Pulmonary artery endothelial cell (primary cell): ENCODE measurements at places on chromosomes 2 and 18.

GRCh38 chr2:236980961-236981360 lies 104.7 kb upstream of the COPS8 start:
- no peak for DNase-seq

DNA sequence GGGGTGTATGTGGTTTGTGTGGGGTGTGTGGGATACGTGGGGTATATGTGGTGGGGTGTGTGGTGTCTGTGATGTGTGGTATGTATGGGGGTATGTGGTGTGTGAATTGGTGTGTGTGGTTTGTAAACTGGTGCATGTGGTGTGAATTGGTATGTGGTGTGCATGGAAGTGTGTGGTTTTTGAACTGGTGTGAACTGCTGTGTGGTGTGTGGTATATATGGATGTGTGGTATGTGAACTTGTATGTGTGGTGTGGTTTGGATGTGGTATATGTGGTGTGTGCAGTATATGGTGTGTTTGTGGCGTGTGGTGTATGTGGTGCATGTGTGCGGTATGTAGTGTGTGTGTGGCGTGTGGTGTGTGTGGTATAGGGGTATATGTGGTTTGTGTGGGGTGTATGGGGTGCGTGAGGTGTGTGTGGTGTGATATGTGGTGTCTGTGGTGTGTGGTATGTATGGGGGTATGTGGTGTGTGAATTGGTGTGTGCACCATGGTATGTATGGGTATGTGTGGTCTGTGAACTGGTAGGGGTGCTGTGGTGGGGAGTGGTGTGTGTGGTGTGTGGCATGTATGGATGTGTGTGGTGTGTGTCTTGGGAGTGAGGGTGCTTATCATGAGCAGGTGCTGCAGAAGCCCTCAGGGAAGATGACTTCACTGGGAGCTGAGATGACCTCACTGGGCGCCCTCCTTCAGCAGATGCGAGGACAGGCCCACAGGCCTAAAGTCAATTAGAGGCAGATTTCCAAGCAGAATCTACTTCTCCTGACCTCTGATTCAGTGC lies 209.6 kb upstream of the TNP1 start:
- DNase-seq: no peak

DNA sequence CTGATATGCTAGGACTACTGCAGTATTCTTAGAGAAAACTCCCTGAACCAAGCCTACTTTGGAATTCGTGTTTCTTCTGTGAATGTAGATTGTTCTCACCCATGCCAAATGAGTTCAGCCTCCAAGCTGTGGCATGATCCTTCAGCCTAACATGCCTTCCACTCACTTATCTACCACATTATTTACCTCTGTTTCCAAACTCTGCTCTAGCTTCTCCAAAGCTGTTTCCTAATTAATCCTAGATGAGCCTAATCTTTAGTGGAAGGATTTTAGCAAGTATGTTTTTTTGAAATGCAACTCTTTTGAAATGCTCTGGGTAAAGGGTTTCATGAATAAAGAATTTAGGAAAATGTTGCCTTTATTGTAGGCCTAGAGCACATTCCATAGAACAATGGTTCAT lies 152.9 kb upstream of the MMADHC start:
- no peak for DNase-seq

- no peak for DNase-seq
These were observed 750.0 kb upstream of the ID2 start for GRCh38 chr2:7931808-7932207.

DNA sequence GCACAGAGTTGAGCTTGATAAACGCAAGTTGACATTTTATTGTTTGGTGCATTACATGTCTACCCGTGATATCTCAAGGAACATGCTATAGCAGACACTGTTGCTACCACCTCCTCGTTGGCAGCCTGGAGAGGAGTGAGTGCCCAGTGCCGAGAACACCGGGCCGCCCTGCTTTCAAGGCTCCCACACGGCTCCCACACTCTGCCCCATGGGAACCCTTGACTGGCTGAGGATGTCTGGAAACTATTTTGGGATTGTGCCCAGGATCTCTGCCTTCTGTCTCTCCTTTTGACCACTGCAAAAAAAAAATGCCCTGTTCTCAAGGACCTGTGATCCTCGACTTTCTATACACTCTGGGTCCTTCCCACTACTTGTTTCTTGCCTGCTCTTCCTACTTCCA lies 21.1 kb downstream of the TET3 start:
- no peak for DNase-seq

- no peak for DNase-seq
These were observed 36.8 kb upstream of the GPD2 start for GRCh38 chr2:156399224-156399949.

DNA sequence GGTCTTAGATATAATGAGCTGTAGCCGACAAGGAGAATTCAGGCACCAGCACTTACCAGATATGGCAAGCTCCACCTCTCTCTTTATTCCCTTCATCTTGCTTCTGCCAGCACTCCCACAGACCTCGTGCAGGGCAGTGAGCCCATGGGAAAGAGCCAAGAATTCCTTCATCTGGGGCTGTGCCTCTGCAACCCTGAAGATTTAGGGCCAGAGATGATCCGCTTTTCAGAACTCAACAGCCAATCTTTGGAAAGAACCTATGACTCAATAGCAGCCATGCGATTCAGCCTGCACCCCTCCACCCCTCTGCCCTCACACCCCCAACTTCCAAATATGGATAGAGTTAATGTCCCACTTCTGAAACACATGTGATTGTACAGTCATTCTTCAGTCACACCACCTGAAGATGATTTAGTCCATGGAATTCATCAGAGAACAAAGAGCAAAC lies 533.7 kb upstream of the TNP1 start:
- no peak for DNase-seq

- DNase-seq: no peak
These were observed 171.4 kb upstream of the LRRTM1 start for GRCh38 chr2:80475970-80476369.

- DNase-seq: no peak
These were observed 117.1 kb downstream of the ZNF407 start for GRCh38 chr18:74714791-74715190.

DNA sequence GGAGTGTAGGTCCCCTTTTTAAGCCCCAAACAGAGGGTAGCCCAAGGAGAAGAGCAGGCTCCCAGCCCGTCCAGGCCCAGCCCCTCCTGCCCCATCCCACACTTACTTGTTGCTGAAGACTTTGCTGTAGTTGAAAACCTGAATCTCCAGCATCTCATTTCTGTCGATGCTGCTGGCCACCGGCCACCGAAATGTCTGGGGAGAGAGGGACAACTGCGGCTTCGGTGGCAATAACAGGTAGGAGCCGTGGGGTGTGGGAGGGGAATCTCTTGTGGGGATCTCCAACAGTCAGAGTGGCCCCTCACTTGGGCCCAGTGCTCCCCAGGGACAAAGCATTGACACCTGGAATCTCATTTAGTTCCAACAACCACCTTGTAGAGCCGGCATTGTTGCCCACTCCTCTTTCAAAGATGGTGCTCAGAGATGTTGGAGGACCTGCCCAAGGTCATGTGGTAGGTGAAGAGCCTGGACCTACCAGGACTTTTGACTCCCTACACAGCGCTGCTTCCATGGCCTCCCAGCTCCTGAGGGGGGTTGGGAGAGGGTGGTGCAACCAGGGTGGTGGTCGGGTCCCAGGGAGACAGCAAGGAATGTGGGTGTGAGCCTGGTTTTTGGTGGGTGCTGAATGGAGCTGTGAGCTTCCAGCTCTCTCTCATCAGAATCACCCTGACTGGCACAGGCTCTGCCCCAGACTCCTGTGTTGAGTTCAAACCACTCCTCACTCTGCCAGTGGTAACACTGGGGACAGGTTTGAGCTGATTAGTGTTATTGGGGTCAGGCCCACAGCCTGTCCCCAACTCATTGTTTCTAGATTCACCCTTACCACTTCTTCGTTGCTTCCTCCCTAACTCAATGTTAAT lies 50.0 kb upstream of the OTOF start:
- DNase-seq: no peak

DNA sequence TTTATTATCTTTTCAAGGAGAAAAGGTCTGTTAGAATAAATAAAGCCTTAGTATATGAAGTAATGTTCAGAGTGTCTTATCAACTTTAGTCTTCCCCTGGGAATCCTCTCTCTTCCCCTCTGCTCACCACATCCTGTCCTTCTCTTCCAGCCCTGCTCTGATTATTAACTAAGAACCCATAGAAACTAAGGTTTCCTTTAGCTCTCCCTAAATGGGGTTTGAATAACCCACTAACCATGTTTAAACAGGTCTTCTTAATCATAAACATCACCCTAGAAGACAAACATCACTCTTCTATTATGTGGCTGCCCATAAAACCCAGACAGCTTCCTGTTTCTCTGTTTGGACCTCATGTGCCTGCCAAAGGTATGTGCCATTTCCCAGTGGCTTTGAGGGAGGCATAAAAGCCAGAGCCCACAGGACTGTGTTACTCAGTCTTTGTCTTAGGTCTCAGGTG lies 50.1 kb downstream of the SLC14A1 start:
- DNase-seq: no peak

DNA sequence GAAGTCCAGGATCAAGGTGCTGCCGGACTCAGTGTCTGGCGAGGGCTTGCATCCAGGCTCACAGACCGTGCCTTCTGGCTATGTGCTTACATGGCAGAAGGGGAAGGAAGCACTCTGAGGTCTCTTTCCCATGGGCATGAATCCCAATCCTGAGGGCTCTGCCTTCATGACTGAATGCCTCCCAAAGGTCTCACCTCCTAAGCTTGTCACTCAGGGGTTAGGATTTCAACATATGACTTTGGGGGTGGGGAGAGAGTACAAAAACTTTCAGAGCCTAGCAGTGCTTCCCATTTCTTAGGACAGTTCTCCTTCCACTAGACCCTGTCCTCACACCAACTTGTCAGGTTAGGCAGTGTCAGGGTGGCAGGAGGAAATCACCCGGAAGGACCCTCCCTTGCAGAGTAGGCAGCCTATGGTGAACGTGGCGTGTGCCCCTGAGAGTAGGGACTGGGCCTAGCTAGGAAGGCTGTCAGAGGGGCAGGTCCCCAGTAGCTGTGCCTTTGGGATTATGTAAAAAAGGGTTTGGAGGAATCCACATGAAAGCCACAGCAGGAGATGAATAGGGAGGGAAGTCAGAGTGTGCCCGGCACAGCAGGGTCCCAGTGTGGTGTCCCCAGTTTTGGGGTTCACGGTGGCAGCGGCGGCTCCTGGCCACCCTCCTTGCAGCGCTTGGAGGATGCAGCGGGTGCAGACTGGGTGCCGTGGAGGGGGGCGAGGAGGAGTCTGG lies 233.3 kb downstream of the LDLRAD4 start:
- DNase-seq: no peak
